ENCODE measurements at places on chromosomes 12 and 14.

DNA sequence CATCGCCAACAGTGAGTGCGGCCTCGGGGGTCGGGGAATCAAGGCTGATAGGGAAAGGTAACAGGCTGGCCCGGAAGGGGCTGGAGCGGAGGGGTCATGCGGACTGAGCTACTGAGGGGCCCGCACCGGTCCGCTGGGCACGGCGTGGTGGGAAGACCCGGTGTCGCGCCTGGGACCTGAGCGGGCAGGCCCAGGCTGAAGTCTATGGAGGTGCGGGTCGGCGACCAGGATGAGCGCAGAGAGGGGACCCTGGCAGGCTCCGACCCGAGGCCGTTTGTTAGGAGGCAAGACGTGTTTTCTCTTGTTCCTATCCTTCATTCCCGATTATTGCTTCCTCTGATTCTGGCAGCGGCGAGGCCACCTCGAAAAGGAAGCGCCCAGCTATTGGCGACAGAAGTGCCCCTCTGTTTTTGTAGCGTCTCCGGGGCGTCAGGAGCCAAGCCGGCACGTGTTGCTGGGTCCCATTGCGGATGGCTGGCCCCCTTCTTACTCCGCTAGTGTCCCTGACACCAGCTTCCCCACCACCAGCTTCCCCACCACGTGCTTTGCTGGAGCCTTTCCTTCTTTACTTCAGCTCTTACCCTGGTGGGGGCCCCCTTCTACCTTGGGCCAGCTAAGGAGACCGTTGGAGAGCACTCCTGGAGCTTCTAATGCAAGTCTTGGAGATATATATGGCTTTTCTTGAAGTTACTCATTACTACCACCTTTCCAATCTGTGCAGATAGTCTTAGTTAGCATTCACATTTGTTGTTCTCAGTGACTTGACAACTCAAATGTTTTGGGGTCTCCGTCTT is 653 bp downstream of the PA2G4 start:
- DNase-seq: no peak

DNA sequence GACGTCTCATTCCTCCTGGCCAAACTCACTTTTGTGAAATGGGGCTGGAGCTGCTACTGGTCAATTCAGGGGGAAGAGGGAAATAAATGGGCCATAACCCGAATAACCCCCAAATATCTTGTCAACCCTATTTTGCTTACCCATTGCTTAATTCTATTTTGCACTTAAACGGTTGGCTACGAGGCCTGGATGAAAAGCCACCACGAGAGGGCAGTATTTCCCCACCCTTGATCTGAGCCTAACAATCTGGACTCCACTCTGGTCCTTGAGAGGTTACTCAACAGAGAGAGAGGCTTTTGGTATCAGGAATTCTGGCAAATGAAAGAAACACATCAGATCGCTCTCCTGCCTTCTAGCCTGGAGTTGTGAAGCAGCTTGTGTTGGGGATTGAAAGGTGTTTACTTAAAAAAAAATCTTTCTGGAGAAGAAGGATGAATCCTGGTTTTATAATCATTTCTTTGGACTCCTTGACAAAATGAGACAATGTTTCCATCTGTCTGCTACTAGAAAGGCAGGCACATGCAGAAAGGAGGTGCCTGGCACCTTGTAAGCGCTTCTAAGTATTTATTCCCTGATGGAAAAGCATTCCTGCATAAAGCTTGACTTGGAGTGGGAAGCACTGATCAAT is 22.4 kb upstream of the FBXO21 start:
- no peak for DNase-seq

GRCh38 chr12:31849090-31849687 is 110.0 kb upstream of the RESF1 start:
- DNase-seq: no peak

GRCh38 chr14:68888025-68888850 is 90.9 kb downstream of the ACTN1 start:
- DNase-seq: no peak

DNA sequence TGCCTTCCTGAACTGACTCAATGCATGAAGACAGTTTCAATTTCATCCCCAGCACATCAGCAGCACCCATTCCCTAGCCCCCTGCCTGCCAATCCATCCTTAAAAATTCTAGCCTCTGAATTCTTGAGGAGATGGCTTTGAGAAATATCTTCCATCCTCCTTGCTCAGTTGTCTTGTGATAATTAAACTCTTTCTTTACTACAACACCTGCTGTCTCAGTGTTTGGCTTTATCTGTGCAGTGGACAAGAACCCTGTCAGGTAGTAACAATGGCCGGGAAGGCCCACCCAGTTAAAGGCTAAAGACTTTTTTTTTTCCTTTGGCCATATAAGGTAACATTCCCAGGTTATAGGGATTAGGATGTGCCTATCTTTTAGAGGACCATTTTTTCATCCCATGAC is 114.4 kb upstream of the NAP1L1 start:
- no peak for DNase-seq

GRCh38 chr14:44791730-44792129 is 170.0 kb downstream of the KLHL28 start:
- DNase-seq: no peak

GRCh38 chr12:33047666-33048065 is 151.1 kb upstream of the PKP2 start:
- no peak for DNase-seq

DNA sequence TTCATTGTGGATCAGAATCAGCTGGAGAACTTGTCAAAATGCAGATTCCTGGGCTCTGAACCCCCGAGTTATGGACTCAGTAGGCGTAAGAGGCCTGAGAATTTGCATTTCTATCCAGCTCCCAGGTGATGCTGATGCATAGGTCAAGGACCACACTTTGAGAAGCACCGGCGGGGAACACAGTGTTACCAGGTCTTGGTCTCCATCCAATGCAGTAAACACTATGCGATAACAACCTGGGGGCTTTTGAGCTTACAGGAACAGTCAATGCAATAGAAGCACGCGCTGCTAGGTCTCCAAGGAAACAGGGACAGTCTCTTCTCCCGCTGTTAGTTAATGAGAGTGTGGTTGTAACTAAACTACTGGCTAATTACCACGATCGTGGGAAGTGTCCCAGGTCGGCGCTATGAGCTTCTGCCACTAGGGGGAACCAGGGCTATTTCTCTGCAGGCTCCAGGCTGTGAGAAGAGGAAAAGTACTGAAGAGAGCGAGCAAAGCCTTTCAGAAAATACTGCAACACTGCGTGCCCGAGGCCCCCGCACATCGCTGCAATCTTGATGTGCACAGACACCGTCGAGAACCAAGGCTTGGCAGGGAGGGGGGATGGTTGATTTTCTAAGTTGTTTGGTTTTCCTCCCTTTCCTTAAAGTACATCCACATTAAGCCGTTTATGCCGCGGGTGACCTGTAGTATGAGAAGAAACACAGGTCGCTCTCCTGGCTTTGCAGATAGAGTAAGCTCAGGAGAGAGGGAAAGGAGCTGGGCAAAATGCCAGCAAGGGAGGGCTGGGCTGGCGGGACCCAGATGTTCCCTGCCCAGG is 52.0 kb upstream of the KCNA1 start:
- DNase-seq: no peak

DNA sequence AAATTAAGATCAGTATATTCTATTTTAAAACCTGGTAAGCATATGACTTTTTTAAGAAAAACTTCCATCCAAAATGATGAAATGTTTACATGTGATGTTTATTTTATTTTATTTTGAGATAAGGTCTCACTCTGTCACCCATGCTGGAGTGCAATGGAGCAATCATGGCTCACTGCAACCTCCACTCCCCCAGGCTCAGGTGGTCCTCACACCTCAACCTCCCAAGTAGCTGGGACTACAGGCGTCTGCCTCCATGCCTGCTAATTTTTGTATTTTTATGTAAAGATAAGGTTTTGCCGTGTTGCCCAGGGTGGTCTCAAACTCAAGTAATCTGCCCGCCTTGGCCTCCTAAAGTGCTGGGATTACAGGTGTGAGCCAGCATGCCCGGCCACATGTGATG is 141.8 kb downstream of the ZFP36L1 start:
- DNase-seq: no peak

- DNase-seq: no peak
These were observed 3.1 kb upstream of the ANKRD33 start for GRCh38 chr12:51884676-51885229.

DNA sequence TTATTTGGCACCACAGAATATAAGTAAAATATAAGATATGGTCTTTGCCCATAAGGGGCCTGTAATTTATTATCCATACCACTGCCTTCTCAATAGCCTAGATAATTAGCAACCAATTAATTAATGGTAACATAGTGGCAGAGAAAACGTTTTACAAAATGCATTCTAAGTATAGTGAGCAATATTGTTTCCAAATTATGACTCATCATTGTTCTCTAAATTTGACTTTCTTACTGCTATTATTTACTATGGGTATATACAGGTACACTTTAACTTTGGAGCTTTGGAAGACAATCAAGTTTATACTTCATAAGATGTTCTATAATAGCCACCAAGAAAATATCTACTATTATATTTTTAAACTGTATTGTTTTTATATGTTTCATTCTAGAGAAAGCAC is 26.7 kb downstream of the DCP1B start:
- DNase-seq: no peak

- peak; percentile 50 for DNase-seq
These were observed 92.9 kb downstream of the KSR2 start for GRCh38 chr12:117875744-117876435.

DNA sequence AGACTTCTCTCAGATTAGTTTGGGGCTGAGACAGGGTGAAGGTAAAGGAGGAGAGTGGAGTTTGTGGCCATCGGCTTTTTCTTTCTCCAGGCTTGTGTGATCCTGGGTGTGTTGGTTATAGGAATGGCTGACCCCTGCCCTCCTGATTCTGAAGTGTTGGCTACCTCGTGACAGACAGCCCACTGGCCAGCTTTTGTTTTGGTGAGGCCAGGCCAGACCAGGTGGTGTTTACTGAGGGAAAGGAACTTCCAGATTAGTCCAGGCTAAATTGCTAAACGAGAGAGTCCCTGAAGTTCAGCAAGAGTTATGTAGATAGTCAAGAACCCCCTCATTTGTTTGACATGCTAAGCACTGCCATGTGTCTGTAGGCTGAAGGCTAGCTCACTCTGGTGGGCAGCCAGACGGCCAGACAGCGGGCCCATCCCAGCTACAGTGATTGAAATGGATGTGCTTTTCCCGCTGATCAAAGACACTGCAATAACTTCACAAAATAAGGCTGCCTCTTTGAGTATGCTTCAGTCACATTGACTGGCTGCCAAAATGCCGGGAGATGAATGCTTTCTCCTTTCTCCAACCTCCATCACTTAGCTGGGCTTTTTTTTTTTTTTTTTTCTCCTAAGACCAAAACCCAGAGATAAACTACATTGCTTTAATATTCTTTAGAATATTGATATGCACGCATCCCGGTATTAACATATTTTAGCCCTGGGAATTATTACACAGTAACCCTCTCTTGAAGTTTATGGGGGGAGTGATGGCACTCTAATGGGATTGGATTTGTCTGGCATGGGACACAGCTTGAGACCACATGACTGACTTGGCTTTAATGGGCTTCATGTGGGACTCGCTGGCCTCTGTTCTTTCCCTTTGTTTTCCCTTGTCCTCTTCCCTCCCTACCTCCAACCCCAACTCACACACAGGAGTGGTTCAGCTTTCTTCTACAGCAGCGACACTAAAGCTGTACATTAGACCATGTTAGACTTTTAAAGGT is 76.9 kb downstream of the SMOC1 start:
- DNase-seq: no peak

GRCh38 chr14:105760691-105761344 is 234.4 kb downstream of the TMEM121 start:
- no peak for DNase-seq

GRCh38 chr12:124679533-124680371 is 112.3 kb upstream of the NCOR2 start:
- DNase-seq: no peak

DNA sequence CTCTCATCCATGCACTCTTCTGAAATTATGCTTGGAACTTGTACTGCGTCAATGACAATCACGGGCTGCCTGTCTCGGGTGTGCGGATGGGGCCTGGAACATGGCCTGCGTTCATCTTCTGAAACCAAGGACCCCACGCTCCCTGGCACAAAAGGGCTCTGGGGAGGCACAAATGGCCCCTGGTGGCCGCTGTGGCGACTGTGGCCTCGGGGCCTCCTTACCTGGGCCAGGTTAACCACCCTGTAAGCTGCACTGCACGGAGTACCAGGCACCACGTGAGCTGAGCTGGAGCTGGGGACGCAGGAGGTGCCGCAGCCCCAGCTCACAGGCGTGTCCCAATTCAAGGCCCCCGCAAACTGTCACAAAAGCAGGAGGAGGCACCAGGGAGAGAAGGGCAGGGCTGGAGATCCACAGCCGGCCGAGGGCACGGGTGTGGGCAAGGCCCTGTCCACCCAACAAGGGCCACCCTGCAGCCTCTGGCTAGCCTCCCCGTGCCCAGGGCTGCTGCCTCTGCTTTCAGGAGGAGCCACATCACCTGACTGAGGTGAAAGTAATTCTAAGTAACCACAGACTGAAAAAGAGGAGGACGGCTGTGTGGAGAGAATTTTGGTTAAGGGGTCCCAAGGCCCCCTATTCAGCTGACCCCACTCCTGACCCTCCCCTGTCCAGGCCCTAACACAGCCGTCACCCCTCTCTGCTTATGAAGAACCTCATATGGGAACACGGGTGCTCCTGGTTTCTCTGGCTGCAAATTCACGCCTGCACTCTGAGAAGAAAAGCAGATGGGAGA is 61.1 kb upstream of the GALNT9 start:
- DNase-seq: no peak

- DNase-seq: no peak
These were observed 489 bp downstream of the CEP290 start for GRCh38 chr12:88141425-88141773.

- DNase-seq: no peak
These were observed 8.7 kb downstream of the HDAC7 start for GRCh38 chr12:47811072-47811396.

DNA sequence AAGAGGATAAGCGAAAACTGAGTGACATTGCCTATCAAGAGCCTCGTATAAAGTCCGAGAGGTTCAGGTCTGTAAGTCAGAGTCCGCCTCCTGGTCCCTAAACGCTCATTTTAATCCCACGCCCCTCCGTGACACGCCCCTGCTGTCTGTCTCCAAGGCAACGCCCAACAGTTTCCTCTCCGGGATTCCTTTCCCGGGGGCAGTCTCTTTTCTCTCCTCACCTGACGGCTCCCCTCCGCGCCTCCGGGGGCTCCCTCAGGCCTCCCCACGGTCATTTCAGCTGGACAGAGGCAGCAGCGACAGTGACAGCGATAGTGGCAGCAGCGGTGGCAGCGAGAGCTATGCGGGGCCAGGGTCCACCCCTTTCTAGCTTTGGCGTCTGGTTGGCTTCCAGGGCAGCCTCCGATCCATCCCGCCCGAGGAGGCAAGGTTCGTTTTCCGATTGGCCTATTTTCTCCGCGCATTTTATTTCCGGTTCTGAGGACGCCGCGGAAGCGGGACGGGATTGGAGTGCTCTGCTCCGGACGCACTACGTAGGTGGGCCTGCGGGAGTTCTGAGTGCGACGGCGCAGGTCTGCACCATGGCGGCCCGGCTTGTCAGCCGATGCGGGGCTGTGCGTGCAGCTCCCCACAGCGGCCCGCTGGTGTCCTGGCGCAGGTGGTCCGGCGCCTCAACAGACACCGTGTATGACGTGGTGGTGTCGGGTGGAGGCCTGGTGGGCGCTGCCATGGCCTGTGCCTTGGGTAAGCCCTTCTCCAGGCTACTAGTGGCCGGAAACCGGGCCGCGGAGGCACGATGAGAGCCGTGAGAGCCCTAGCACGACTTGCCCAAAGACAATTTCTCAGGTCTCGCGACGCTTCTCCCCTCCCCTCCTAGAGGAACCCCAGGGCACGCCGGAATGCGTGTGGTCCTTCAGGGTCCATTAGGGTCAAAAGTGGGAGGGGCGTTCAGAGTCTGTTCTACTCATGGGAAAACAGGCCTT is at the start of the genes COQ6 and FAM161B:
COQ6 (plus strand) TSS at position 551 of the 983 bp plus-strand sequence; CDS start at position 582, 31 bp downstream.
FAM161B (minus strand) TSS at position 343 of the 983 bp plus-strand sequence; CDS start at position 275, 68 bp downstream.
- peak; percentile 81 for DNase-seq

Measured in NCI-H1436 treated with DMSO at 0.1 percent for 48 hours (cell line).